ENCODE measurements at places on chromosomes 12 and 14. TPM values are rescaled to one million over a fixed set of nuclear protein-coding genes. Genes with fewer than 3 reads are reported as not detected.

OLR1 gene
- 36.9 TPM for total RNA-seq

DDX47 gene
- 84.7 TPM for total RNA-seq

MIP gene
- total RNA-seq, result not detected

COX6A1 gene
- 694 TPM for total RNA-seq

ETFBKMT gene
- 2.6 TPM for total RNA-seq

All from myometrial cell (primary cell).